ENCODE measurements at places on chromosomes 12 and 14.

GRCh38 chr12:92242907-92243306 is 97.3 kb upstream of the BTG1 start:
- DNase-seq, result peak; percentile 67

GRCh38 chr12:56792678-56793077 is 29.6 kb downstream of the HSD17B6 start:
- DNase-seq, result no peak

DNA sequence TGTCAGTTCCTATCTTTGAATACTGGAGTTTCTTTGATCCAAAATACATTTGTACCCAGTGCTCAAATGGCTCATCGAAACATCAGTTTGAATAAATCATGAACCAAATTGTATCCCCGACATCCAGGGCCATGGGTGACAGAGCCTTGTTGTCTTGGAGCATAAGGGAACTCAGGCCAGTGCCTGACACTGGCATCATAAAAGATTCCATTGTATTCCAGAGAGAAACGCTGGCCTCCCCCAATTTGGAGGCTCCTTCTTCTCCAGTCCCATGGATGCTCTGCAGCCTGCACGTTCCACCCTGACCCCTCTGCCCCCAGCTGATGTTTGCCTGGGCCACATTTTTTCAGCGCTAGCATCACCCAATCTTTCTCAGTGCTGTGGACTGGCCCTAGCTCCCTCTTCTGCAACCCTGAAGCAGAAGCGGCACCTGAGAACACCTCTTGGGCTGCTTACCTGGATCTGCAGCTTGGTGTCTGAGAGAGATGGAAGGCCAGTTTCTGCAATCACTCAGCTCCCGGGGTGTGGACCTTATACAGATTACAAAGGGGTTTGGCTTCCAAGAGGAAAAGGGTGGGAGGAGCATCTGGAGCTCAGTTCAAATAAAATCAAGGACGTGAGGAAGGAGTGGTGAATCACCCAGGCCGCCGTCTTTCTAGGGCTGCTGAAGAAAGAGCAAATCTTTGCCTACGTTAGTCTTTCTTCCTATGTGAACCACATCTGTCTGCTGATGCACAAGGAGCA is at the start of gene RNASE1:
Gene RNASE1 (minus strand): TSS at position 504 of the 744 bp plus-strand sequence. CDS start 776 bp downstream, outside the sequence.
- no peak for DNase-seq

DNA sequence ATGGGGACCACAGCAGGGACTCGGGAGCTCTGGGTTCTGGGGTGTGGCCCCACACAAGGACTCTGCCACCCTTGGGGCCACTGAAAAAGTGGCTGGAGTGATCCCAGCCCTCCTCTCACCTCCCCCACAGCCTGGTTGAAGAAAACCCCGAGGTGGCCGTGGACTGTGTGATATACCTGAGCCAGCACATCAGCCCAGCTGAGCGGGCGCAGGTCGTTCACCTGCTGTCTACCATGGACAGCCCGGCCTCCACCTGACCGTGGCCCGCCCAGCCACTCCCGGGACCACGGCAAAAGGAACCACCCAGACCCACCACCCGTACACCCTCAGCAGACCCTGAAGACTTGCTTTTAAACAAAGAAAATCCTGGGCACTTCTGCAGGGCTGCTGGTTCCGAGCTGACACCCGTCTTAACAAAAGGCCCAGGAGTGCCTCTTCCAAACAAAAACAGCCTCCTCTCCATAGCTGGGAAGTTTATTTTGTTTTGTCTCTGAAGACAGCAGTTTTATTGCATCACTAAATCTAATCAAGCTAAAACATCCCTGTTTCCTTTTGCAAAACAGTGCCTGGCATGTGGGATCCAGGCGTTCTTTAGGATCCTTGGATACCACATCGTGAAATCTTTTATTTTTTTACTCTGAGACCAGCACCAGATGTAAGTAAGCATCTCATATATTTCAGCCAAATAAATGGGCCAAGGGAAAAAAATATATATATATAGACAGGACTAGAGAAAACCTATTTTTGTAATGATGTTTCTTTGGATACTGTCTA is 42.8 kb downstream of the FOXN4 start:
- no peak for DNase-seq

- no peak for DNase-seq
These were observed 64.3 kb downstream of the C2CD5 start for GRCh38 chr12:22480016-22480415.

- no peak for DNase-seq
These were observed 26.6 kb downstream of the NINJ2 start for GRCh38 chr12:636632-637031.

DNA sequence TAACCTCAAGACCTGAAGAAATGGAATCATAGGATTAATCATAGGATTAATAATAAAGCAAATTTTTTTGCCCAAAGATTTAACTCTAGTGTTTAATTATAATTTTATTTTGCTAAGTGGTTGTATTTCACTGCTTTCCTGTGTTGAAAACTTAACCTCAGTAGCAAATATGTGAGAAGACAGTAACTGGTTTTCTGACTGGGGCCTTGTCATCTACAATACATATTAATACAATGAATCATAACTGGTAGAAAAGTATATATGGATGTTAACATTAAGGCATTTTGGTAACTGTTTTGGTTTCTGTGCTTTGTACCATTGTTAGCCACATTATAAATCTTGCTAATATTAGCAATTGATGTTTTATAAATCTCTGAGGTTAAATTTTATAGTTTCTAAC is 92.2 kb downstream of the ACSS3 start:
- no peak for DNase-seq

GRCh38 chr12:75698052-75698451 is 186.6 kb upstream of the KRR1 start:
- DNase-seq, result no peak

- no peak for DNase-seq
These were observed 20.6 kb downstream of the CNIH1 start for GRCh38 chr14:54420478-54421142.

- no peak for DNase-seq
These were observed 2.4 kb upstream of the SERPINA4 start for GRCh38 chr14:94558842-94559241.

All from AG04450 (cell line).